ENCODE measurements at places on chromosomes 7 and 10.

DNA sequence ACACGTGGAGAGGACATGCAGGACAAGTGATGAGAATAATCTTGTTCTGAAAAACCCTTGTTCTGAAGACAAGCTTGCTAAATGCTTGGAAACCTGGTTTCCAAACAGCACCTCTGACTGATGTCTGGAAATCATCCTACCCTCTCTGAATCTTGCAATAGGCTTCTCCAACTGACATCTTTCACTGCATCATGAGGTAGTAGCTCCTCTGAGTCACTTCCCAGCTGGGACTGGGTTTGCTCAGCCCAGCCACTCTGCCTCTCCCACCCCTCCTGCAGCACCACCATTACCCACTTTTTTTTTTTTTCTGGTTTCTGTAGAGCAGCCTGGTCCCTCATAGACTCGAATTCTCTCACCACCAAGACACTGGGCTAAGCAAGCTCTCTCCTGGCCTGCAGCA is 919.8 kb downstream of the GRID1 start:
- no peak for DNase-seq

DNA sequence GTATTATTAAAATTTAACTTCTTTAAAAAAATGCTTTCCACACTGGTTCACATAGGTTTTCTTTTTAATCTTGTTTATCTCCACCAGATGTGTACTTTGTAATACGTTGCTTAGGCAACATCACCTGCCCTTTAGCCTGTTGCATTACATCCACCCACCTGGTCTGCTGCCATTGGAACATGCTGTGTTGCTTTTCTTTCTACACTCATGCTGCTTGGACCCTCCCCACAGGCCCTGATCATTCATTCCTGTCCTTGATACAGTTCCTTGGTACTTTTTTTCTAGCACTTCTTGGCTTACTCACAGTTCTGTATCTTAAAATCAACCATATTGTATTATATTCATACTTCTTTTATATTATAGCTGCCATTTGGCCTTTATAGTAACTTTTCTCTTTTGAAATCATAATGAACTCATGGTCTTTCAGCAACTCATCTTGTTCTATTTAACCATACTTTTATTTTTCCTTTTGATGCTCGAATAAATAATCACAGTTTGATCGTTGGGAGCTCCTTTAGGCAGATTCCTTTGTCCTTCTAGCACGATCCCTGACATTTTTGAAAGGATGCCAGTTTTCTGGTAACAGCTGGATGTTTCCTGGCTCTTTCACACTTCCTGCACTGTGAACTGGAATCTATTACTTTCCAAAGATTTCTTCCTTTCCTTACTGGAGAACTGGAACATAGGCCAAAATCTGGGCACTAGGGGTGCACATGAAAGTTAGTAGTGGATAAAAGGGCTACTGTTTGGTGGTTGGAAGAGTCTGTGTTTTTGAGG is 125.1 kb downstream of the CDK14 start:
- DNase-seq = no peak

GRCh38 chr10:73262105-73262730 is 9.8 kb upstream of the MRPS16 start:
- DNase-seq = peak; percentile 95

DNA sequence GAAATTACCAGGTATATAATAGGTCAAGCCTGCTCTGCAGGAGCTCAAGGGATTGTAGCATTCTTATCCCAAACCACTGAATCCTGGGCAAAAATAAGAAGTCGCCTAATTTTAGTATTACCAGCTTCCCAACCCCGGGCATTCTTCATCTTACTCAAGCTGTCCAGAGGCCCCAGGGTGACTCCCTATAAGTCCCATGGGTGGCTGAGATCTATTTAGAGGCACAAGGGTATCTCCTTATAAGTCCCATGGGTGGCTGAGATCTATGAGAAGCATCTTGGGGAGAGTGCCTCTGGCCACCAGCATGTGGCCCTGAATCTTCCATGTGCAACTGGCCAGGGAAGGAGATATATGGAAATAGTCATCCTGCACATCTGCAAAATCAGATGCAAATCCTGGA is 38.9 kb downstream of the PRSS2 start:
- DNase-seq = no peak

DNA sequence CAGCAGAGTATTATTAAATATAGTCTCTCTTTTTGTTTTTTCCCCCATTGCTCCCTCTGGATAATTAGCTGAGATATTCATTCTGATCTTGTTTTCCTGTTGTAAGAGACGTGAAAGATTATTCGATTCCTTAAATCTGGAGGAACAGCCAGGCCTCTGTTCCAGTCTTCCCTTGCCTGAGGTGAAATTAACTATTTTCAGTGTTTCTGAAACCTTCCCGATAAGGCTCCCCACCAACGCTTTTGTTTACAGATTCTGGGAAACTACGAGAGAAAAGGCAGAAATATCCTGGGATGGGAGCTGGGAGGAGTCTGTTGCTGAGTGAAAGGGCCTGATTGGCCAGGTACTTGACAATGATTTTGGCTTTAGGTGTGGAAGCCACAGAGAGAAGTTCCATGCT is 63.6 kb upstream of the AGR3 start:
- no peak for DNase-seq

DNA sequence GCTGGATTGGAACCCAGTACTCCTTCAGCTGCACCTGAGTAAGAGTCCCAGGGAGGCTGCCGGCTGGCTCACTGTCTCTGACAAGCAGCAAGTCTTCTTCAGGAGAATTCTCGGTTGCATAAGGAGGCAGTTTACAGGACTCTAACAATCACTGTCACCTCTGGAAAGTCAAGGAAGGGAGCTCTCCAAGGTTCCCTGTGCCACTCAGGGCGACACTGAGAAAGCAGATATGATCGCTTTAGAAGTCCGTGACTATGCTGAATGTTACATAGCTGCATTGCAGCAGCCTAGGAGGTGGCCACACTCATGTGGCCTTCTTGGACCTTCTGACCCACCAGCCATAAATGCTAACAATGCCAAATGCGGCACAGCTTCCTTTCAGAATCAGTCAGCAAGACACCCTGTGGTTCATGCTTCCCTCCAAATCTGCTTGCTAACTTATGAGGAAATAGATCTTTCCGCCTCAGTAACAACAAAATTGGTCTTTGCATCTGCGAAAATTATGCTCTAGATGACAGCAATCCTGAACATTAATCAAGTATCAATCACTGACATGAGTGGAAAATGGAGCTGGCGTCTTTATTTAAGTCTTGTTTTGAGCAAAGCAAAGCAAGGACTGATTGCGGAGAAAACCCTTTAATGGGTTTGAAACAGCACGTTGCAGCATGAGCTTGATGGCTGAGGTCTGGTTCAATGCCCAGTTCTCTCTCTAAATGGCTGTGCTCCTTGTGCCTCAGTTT is 132.9 kb downstream of the ATXN7L1 start:
- DNase-seq = no peak

GRCh38 chr10:51188866-51189265 is 114.6 kb downstream of the PRKG1 start:
- no peak for DNase-seq

DNA sequence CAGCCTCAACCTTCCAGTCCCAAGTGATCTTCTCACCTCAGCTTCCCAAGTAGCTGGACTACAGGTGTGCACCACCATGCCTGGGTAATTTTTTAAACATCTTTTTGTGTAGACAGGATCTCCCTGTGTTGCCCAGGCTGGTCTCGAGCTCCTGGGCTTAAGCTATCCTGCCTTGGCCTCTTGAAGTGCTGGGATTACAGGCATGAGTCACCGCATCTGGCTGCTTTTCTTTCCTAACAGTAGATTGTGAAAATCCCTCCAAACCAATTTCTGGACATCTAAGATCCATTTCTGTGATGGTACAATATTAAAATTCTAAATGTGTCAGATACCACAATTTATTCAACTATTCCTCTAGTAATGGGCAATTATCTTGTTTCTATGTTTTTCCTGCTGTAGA is 38.7 kb downstream of the RAB18 start:
- DNase-seq = no peak

- no peak for DNase-seq
These were observed 177.1 kb upstream of the FRMD4A start for GRCh38 chr10:14507781-14508180.

- no peak for DNase-seq
These were observed 96.1 kb downstream of the RELN start for GRCh38 chr7:103893350-103893749.

DNA sequence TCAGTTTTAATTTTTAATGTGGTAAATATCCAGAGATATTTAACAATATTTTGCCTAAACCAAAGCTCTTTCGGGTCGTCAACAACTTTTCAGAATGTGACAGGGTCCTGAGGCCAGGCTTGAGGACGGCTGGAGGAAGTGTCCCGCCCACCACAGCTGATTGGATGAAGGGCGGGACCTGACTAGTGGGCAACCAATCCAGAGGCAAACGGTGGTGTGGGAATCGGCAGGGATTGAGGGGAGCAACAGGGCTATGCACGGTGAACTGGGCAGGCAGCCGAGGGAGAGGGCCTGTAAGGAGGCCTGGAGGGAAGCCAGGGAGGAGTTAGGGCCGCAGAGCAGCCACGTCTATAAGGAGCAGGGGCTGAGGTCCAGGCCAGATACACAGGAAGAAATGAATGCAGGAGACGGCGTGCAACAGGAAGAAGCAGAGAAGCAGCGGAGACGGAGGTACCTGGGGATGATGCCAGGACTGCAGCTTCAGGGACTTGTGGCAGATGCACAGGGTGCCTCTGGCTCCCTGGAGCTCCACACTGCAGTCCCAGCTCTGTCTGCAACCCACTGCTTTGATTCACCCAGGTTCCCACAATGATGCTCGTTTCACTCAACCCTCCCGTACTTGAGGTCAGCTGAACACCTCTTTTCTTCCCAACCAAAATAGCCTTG is 46.1 kb upstream of the ZMIZ1 start:
- no peak for DNase-seq

GRCh38 chr7:154652564-154652963 is 350.4 kb downstream of the PAXIP1 start:
- DNase-seq = no peak

DNA sequence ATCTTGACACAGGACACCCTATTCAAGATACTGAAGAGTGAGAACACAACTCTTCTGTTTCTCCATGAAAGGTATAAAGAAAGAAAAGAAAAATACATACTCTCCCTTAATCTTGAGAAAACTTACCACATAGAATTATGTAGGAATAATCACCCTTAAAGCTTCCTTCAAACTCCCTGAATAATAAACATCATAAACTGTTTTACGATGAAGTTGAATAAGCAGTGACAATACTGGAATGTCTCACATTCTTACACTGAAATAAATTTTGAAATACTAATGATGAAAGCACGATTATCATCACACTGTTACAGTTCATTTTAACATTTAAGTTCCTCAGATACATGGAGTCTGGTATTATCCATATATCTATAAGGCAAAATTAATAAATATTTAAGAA is 306.2 kb downstream of the IPMK start:
- no peak for DNase-seq
